ENCODE measurements at places on chromosomes 2 and 18.

DNA sequence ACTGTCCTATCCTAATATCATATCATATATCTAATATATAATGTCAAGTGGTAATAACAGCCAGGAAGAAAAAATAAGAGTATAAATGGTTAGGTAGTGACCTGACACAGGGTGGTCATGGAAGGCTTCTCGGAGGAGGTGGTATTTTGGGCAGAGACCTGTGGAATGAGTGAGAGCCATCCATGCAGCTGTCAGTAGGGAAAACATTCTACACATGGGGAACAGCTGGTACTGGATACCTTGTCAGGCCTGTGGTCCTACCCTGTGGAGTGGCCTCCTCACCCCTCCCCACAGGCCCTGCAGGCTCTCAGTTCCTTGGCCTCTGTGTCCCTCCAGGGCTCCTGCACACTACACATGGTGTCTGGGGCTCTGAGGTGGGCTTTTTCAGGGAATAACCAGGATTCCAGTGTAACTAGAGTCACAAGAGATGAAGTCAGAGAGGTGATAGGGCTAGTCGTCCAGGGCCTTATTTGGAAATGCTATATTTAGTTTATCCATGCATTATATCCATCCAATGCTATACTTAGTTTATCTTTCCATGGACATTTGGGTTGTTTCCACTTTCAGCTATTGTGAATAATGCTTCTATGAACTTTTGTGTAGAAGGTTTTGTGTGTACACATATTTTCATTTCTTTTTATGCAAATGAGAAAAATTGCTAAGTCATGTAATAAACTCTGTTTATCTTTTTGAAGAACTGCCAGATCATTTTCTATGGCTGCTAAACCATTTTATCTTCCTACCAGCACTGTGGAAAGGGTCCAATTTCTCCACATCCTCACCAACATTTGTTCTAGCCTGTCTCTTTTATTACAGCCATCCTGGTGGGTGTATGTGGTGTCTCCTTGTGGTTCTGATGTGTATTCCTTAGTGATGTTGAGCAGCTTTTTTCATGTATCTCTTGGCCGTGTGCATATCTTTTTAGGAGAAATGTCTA lies 75.6 kb downstream of the TPGS2 start:
- no peak for DNase-seq

DNA sequence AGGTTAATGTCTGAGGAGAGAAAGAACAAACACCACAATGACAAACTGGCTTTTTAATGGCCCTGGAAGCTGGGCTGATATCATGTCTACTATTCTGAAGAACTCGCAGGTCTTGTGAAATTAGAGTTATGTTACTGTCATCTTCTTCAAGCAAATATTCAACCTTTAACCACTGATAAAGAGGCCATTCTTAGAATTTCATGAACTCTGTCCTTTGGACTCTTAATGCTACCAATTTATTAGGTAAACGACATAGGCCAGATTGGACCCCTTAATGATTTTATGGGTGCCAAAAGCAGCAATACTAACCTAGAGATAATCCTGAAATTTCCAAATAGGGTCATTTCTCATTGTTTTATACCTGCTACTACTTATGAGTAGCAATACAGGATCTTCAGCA lies 109.0 kb upstream of the ACVR1C start:
- DNase-seq, result no peak

DNA sequence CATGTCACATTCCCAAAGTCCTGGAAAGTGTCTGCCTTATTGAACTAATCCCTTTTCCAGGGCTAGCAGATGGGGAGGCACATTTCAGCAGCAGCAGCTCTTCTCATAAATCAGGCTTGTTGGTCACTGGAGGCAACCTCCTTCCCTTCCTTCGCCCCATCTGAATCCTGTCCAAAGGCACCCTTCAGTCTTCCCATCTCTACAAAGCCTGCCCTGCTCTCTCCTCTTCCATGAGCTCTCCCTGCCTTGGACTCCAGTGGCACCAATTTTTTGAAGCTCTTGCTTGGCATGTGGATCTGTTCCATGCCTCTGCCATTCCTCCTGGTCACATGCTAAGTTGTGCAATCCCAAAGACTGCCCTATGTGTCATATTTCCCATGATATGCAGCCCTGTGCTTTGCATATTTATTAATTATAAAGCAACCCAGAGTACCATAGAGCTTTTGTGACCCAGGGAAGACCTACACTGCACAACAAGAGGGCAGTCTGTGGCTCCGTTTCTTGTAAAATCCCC lies 70.3 kb downstream of the ANTXR1 start:
- DNase-seq, result no peak

- no peak for DNase-seq
These were observed 229.2 kb upstream of the TFPI start for GRCh38 chr2:187783446-187783845.

GRCh38 chr18:54805571-54806334 lies 22.5 kb upstream of the RAB27B start:
- DNase-seq, result no peak

DNA sequence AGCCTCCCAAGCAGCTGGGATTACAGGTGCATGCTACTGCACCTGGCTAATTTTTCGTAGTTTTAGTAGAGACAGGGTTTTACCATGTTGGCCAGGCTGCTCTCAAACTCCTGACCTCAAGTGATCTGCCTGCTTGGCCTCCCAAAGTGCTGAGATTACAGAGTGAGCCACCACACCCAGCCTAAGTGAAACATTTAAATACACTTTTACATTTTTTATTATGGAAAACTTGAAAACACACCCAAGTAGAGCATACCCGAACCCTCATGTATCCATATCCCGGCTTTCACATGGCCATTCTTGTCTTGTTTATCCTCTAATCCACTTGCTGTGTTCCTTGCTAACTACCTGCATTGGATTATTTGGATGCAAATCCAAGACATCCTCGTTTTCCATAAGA lies 13.2 kb upstream of the AGPS start:
- DNase-seq, result no peak

DNA sequence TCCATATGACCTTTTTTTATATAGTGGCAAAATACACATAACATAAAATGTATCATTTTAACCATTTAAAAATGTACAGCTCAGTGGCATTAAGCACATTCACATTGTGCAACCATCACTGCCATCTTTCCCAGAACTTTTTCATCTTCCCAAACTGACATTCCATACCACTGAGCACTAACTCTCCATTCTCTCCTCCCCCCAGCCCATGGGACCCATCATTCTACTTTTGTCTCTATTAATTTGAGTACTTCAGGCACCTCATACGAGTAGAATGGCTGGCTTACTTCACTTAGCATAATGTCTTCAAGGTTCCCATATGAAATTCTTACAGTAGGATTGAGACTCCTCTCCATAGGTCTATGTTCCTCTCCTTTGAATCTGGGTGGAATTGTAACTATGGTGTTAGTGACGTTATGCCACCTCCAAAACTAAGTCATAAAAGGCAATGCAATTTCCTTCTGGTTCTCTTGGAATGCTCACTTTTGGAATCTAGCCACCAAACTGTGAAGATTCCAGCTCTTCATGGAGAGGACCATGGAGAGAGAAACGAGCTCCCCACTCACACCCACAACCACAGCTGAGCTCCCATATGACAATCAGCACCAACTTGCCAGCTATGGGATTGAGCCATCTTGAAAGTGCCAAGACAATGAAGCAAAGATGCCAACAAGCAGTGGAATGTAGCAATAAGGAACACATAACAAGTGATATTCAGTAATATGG lies 9.8 kb upstream of the DNAJC27 start:
- DNase-seq, result no peak

GRCh38 chr2:23588508-23589201 lies 203.7 kb downstream of the KLHL29 start:
- no peak for DNase-seq

DNA sequence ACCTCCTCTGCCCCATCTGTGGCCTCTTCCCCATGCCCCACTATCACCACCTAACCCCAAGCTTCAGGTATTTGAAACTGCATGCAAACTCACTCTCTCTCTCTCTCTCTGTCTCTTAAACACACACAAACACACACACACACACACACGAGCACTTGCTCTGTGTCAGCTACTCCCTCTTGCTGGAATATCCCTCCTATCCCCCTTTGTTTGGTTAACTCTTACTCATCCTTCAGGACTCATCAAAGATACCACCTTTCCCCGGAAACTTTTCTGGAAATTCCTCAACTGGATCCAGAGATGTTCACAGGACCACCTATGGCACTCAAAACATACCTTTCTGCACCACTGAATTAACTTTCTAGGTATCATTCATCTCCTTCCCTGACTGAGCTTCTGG lies 222.8 kb upstream of the TMEM200C start:
- no peak for DNase-seq

- no peak for DNase-seq
These were observed 153.3 kb downstream of the PTPRM start for GRCh38 chr18:7720395-7720794.

DNA sequence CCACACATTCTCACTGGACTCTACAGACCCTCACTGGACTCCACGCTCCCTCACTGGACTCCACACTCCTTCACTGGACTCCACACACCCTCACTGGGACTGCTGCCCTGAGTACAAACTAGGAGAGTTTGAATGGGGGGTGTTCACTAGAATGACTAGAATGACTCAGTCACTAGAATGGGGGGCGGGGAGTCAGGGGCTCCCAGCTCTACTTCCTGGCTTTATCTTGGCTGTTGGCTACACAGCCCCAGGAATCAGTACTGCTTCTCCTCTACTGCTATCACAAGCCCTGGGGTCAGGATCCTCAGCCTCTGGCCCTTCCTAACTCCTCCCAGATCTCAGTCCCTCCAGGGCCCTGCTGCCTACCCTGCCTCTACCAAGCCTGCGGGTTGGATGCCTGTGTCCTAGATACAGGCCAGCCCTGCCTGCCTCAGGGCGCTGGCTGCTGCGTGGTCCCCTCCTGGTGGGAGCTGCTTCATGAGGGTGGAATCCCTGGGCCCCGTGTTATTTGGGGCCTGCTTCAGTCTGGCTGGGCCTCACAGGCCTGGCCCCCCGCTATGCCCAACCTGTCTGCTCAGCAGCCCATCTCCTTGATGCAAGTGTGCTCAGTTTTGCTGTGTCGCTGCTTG lies 7.8 kb downstream of the PTMA start:
- no peak for DNase-seq

DNA sequence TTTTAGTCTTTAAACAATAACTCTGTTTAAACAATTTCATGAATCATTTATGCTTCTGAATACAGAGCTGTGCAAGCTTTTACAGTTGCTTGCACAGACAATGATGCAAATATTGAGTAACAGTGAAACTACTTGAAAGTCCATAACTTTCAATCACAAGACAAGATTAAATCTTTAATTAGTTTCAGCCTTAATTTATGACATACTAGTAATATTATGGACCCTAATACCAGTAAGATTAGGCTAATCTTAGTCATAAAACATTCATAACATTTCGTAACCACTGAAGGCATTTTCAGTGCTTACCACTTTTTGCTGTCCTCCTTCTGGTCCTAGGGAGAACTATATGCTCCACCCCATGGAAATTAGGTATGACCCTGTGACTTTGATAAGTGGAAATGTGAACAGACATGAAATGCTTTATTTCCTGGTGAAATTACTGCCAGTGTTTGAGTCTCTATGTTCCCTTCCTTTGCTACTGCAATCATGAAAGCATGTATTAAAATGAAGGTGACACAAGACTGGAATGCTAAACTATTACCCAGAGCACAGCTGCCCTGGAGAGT lies 1.8 kb upstream of the COBLL1 start:
- no peak for DNase-seq

GRCh38 chr2:152618193-152618564 lies 99.1 kb downstream of the PRPF40A start:
- no peak for DNase-seq

DNA sequence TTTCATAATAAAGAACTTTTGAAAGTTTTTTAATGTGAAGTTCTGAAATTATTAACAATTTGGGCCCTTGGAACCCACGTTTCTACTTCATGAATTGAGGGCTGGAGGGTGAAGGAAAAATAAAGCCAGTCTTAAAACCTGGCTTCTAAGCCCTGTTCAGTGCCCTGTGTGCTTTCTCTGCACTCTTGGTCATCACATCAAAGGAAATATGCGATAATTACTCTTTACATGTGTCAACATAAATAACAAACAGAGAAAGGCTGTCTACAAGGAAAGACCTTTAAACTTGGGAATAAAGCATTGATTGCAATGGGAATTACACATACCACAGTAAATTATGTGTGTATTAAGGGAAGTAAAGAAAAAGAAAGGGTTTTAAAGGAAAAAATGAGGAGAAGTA lies 150.7 kb upstream of the KLF7 start:
- no peak for DNase-seq

DNA sequence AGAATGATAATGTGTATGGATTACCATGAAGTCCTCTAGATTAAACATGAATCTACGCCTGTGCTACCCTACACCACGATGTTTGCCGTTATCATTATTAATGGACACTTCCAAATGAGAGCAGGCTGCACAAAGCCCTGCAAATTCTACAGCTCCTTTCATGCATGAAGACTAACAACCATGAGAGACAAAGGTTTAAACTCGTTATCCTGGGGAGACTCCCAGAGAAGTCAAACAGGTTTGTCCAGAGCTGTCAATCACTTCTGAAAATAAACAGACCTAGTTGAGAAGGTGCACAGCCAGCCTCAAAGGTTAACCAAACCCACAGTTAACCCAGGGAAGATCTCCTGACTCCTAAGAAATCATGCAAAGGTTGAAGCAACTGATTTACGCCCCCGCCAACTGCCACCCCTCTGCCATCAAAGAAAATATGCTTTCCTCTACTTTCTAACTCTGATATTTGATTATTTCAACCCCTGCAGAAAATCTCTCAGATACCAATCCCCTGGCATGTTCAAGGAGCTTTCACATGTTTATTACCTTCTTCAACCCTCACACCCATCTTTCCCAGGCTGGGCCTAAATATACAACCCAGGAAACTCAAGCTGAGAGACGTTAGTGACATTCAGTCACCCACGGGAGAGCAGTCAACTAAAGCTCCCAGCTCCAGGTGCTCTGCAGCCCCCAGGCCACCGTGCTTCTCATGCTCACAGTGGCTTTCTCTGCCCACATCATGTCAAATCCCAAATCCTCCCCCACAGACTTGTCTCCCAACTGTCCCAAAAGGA lies 35.9 kb downstream of the MYO5B start:
- DNase-seq, result no peak

GRCh38 chr2:72983500-72984161 lies 66.3 kb downstream of the EMX1 start:
- no peak for DNase-seq

GRCh38 chr2:212001325-212001724 lies 537.3 kb downstream of the ERBB4 start:
- DNase-seq, result no peak

DNA sequence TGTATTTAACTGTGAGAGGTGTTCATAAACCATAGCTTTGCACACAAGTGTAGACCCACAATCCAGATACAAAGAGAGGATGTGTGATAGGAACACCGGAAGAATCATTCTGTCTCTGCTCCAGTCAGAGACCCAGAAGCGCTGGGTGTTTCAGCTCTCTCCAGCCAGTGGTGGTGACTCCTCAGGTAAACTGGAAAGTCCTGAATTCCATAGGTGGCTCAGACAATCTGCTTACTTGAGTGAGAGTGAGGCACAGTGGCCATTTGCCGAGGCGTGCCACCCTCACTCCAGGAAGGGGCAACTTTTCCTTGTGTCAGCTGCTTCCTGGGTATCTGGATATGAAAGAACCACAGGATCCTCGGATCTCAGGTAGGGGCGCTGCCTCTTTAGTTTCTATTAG lies 171.5 kb downstream of the KCNS3 start:
- DNase-seq, result no peak

GRCh38 chr2:65605743-65606058 lies 173.3 kb upstream of the SPRED2 start:
- no peak for DNase-seq

- no peak for DNase-seq
These were observed 126.8 kb downstream of the ZNF521 start for GRCh38 chr18:25225151-25225550.

- no peak for DNase-seq
These were observed 2.1 kb downstream of the TFCP2L1 start for GRCh38 chr2:121282800-121283385.

- no peak for DNase-seq
These were observed 40.5 kb downstream of the ABCG8 start for GRCh38 chr2:43879261-43879660.

All from stimulated activated CD4-positive, alpha-beta T cell treated with anti-CD3 and anti-CD28 coated beads, Interleukin-4, amount 100 ng/mL, for 4 hours (primary cell).